Activated CD4-positive, alpha-beta T cell treated with anti-CD3 and anti-CD28 coated beads for 48 hours (primary cell): ENCODE measurements at places on chromosomes 11 and 22.

DNA sequence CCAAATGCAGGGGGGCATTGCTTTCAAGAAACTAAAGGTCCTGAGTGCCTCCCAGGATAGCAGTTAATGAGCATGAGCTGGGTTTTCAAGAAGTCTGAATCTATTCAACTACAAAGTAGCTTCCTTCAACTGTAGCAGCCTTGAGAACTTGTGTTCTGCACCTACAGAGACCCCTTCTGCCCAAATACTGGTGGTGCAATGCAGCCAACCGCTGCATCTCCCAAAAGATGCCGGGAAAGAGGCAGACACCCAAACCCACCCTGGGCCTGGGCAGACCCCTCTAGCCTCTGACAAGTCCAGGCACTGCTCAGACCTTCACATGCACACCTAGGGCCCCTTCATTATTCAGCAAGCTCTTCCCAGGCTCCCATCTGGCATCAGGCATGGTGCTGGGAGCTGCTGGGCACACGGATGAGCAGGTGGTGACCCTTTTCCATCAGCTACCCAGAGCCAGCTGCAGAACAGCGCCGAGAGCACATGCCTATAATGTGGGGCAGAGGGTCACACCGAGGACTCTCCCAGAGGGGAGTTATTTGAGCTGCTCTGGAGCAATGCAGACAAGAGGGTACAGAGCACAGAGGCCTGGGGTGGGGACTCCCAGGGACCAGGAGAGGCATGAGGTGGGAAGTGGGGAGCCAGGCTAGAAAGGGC lies 44.9 kb upstream of the ETS1 start:
- peak; percentile 64 for DNase-seq

GRCh38 chr11:65363770-65364169 lies 9.2 kb downstream of the TIGD3 start:
- no peak for DNase-seq

DNA sequence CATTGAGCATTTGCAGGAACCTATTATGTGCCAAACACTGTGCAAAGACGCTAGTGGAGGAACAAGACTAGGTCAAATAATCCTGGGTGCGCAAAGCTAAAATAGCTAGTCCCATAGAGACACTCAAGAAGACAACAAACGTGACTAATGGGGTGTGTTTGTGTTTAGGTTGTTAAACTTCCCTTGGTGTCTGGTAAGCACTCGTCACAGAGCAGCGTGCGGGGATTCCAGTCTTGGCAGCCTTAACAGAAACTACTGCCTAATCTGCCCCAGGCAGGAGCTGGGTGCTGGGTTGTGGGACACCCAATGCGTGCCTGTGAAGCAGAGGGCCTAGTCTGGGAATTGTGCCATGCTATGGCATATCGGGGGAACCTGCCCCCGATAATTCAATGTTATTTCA lies 10.8 kb upstream of the CALCB start:
- DNase-seq, result no peak

DNA sequence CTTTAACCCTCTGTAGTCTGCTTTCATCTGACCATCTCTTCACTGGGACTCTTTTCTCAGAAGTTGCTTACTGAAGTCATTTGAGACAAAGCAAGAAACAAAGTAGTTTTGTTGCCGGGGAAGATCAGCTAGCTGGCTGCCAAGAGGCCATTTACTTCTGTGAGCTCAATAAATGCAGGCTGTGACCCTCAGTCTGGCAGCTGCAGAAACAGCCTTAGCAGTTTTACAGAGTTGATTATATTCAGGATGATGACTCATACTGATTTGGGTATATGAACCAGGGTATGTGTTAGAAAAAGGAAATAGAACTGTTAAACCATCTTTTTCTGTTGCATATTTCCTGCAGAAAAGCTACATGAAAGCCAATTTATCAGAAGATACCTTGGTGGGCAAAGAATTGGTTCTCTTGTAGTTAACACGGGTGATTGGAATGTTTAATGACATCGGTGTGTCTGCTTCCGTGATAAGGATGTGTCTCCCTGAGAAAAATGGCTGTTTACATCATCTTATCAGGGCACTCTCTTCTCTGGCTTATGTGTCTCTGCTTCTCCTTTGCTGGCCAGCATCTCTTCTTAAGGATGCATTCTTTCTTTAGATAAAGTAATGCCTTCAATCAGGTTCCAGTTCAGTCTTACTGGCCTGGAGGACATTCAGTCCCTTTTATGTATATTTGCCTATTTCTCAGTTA lies 18.5 kb downstream of the FIBIN start:
- no peak for DNase-seq

DNA sequence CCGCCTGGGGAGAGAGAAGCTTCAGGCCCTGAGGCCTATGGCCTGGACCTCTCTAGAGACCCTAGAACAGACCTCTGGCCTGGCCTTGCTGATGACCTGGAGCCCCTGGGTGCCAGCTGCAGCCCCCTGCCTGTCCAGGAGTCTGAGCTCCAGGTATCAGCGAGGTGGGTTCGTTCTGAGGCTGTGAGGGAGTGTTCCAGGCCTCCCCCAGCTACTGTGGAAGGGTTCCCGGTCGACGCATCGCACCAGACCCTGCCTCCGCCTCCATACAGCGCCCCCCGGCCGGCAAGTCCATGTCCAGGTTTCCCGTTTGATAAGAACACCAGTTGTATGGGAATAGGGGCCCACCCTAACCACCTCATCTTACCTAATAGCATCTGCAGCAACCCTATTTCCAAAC lies 111.1 kb downstream of the KCNQ1 start:
- DNase-seq, result no peak

GRCh38 chr11:130527636-130528297 lies 79.3 kb downstream of the ADAMTS15 start:
- DNase-seq, result no peak

- no peak for DNase-seq
Observed at GRCh38 chr11:109785198-109785597, 308.0 kb upstream of the ZC3H12C start.
